Stimulated activated CD4-positive, alpha-beta T cell treated with anti-CD3 and anti-CD28 coated beads, Interleukin-2, amount 100 ng/mL, for 48 hours (primary cell): ENCODE measurements at places on chromosomes 3 and 15.

- DNase-seq: no peak
These were observed 53.4 kb downstream of the ITGA11 start for GRCh38 chr15:68378595-68378994.

DNA sequence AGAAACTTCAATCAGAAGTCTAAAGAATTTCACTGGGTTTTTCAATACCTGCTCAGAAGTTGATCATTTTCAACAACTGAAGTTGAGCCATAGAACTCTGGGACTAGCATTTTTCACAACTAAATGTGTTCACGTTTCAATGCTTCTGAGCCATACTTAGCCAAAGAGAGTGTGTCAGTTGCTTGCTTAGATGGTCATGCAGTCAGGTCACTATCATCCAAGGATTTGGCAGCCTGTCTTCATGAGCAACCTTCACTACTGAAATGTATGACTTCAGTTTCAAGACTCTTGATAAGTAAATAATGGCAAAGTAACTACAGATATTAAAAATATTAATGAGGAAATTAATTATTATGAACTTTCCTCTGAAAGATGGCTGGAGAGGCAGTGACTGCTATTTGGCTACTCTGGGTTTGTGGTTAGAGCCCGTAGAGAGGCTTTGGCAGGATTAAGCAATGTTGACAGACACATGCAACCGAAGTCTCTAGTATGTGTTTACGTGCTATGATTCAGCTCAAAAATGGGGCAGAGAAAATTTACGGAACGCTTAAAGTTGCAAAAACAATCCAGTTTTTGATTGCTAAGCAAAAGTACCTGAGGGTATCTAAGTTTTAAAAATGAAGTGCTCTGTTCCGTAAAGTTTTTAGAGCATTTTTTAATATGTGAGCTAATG, 133.8 kb downstream of the GMNC start:
- DNase-seq: no peak

DNA sequence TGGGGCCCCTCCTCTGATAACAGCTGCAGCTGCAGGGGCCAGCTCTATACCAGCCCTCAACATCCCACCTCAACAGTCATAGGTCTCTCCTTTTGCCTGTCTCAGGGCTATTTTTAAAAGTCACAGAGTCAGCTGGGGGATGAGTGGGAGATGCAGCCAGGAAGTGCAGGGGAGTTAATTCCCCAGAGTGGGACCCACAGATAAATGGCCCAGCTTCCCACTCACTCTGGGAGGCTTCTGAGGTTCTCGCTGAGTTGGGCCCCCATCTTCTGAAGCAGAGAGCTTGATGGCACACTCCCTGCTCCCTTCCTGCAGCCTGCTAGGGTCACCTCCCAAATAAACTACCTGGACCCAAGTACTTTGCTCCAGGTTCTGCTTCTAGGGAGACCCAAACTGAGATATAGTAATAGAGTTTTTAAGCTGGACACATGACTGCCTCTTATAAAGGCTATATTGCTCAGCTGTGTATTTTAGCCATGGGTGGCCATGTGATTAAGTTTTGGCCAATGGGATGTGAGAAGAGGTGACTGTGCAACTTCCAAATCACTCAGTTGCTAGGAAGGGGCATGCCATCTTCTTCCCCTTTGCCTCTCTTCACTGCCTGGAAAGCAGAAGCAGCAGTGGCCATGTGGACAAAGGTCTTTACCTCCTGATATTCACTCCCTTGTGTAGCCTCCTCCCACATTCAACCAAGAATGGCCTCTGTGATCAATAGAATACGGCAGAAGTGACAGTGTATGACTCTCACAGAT, 15.5 kb upstream of the VIPR1 start:
- no peak for DNase-seq

- DNase-seq: no peak
These were observed 72.3 kb upstream of the SMAD3 start for GRCh38 chr15:66993090-66993489.

GRCh38 chr3:196406811-196407470, 25.3 kb downstream of the UBXN7 start:
- DNase-seq: no peak

- DNase-seq: no peak
These were observed 28.3 kb downstream of the SEC61A1 start for GRCh38 chr3:128080323-128081080.

- DNase-seq: no peak
These were observed 33.7 kb downstream of the FLNB start for GRCh38 chr3:58041826-58042324.

- no peak for DNase-seq
These were observed 6.9 kb downstream of the PRICKLE2 start for GRCh38 chr3:64218329-64218728.

- DNase-seq: no peak
These were observed 9.7 kb downstream of the GP9 start for GRCh38 chr3:129070086-129070885.

DNA sequence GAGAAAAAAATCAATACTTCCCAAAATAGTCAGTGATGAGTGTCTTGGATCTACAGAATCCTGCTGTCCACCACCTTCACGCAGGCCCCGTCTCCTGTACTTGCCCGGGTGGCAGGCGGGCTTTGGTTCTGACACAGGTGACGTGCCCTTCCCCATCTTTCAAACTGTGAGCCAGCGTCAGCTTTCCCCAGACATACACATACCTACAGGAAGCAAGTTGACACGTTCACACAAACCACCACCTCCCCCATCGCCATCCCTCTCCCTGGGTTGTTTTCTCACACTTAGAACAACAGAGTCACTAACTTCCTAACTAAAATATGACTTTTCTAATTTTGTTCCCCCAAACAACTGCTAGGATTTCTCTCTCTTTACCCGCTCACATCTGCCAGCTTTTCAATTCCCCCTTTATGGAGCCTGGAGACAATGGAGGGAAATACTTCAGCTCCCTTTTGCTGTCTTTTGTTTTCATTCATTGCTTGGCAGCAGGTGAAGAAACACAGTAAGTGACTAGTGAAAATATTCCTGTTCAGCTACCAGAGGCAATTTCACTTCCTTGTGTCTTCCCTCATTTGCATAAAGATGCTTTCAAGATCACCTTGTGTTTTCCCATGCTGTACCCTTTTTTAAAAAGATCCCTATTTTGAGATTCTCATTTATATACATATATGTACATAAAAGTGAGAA, 248.3 kb downstream of the SLCO3A1 start:
- no peak for DNase-seq

DNA sequence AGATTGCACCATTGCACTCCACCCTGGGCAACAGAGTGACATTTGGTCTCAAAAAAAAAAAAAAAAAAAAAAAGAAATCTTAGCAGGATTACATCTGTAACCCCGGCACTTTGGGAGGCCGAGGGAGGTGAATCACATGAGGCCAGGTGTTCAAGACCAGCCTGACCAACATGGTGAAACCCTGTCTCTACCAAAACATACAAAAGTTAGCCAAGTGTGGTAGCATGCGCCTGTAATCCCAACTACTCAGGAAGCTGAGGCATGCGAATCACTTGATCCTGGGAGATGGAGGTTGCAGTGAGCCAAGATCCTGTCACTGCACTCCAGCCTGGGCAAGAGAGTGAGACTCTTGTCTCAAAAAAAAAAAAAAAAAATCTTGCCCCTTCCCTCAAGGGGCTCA, 40.4 kb downstream of the LIPC start:
- DNase-seq: no peak

- DNase-seq: no peak
These were observed 78.9 kb upstream of the DPH6 start for GRCh38 chr15:35624881-35625280.

- no peak for DNase-seq
These were observed 62.9 kb downstream of the GOLGA8B start for GRCh38 chr15:34520566-34520965.

- DNase-seq: no peak
These were observed 475.4 kb downstream of the AGBL1 start for GRCh38 chr15:86555098-86555497.

- DNase-seq: no peak
These were observed 456.3 kb downstream of the FOXP1 start for GRCh38 chr3:71127052-71127831.

GRCh38 chr15:74022706-74023470, 28.4 kb downstream of the PML start:
- no peak for DNase-seq

GRCh38 chr3:106018102-106018501, 149.3 kb upstream of the CBLB start:
- DNase-seq: no peak
